Foreskin keratinocyte (primary cell): ENCODE measurements at places on chromosomes 1 and 21. TPM values are rescaled to one million over a fixed set of nuclear protein-coding genes. Genes with fewer than 3 reads are reported as not detected.

DNA sequence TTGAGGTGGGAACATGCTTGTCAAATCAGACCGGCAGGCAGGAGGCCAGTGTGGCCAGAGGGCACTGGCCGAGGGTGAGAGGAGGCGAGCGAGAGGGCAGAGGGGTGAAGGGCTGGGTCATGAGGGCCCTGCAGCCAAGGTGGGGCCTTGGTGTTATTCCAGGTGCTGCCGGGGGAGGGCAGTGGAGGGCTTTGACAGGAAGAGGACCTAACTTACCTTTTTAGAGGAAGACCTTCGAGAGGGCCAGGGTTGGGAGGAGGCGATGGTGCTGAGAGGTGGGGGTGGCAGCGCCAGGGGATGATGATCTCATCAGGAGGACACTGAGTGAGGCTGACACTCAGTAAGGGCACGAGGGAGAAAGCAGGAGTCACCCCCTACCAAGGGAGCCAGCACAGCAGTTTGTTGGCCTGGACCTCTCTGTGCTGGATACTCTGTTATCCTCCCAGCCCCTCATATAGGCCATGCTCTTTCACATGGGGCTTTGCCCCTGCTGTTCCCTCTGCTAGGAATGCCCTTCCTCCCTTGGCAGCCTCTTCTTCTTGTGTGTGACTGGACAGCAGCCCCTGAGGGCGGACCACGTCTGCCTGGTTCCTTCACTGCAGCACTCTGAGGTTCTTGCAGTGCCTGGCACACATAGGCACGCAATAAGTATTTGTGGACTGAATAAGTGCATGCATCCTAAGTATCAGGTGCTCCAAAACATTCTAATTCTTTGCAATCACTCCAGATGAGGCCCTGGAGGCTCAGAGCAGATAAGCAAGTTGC is 7.5 kb upstream of the TTC22 start:
- DNase-seq, result no peak

GRCh38 chr1:200767321-200767720 is 28.6 kb downstream of the CAMSAP2 start:
- no peak for DNase-seq

GRCh38 chr1:232518349-232518748 is 111.6 kb downstream of the SIPA1L2 start:
- DNase-seq, result no peak

OXCT2 gene
- 0.20 and 0.32 TPM in 2 replicates for total RNA-seq

LCE1F gene
- total RNA-seq, result 0.42 and 0.61 TPM in 2 replicates

SPRR1B gene
- total RNA-seq, result 36.3 and 89.7 TPM in 2 replicates

GRCh38 chr1:194295685-194296084 is 1109.3 kb upstream of the B3GALT2 start:
- DNase-seq, result peak; percentile 23

OR2G6 gene
- not detected in 2 replicates for total RNA-seq

CRNN gene
- not detected in 2 replicates for total RNA-seq

SYNJ1 gene
- total RNA-seq, result 6.2 and 6.3 TPM in 2 replicates

DNA sequence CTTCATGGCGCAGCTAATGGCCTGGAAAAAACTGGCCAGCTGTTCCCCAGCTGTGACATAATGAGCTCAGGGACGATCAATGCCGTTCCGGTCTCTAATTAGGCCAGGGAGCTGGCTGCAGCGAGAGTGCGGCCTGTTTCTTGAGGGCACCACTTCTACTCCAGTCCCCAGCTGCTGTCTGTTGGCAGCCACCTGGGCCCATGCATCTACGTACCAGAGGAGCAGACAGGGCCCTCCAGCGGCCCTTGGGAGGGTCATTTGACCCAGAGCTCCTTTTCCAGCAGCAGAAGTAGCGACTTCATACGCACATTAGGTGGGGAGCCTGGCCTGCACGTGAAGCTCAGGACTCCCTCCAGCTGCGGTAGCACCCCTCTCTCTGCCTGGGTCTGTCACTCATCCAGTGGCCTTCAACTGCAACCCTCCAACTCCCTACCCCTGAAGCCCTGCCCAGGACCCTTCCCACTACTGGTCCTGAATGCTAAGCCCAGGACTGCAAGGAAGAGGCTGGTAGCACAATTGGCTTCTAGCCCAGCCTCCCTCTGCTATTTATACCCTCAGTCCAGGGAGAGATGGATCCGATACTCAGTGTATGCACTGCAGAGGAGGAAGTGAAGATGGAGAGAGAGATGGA is 9.1 kb upstream of the GPR61 start:
- no peak for DNase-seq

GRCh38 chr21:37748351-37748750 is 167.9 kb downstream of the KCNJ6 start:
- DNase-seq, result no peak

- no peak for DNase-seq
Measured at GRCh38 chr1:51960262-51960661, 30.2 kb downstream of the RAB3B start.

DNA sequence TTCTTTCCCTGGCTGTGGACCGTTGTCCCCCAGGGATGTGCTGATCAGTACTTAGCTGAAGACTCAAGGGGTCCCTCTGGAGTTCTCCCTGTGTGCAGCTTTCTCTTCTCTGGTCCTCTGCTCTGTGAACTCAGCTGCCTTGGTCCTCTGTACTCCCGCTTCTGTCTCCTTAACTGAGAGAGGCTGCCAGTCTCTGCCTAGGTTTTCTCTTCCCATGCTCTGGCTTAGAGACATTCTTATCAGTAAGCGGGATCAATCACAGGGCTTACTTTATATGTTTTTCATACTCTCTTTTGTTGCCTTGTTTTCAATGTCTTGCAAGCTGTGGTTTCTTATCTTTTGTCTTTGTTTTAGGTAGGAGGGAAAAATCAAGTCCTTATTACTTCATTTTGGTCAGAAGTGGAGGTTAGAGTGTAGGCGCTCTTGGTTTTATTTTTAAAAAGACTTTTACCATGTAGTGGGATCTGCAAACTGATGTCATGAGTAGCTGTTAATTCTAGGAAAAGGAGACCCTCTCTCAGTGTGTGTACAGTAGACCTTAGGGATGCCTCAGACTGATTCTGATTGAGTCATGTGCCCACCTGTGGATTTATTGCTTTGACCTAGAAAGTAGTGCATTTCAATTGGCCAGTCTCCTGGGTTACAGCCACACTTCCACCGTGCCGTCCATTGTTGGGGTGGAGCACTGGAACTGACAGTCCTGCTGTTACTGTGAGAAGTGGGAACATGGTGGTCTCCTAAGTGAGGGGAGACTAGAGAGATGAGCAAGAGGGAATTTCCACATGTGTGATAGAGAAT is 46.6 kb downstream of the TTC3 start:
- no peak for DNase-seq

NECTIN4 gene
- 0.67 and 1.2 TPM in 2 replicates for total RNA-seq

KLHDC9 gene
- 1.3 and 2.0 TPM in 2 replicates for total RNA-seq

GRCh38 chr1:14976256-14976655 is 177.3 kb upstream of the TMEM51 start:
- no peak for DNase-seq

- DNase-seq, result no peak
Measured at GRCh38 chr1:10187026-10187334, 23.4 kb upstream of the KIF1B start.

DNA sequence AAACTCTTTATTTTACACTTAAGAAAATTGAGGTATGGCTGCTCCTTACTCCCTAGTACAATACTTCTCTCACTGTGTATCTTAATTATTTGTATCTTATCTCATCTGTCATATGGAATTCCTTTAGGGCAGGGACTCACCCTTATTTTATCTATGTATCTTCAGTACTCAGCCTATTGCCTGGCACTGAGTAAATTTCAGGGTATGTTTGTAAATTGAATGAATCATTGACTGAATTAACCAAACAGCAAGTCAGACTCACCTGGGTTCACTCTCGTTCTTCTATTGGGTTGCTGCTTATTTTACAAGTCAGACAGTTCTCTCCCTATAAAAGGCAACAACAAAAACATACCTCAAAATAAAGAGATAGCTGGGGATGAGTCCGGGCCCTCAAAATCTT is 63.8 kb downstream of the LAMC1 start:
- DNase-seq, result peak; percentile 65

- DNase-seq, result no peak
Measured at GRCh38 chr1:180930687-180931086, 18.0 kb downstream of the KIAA1614 start.

- no peak for DNase-seq
Measured at GRCh38 chr1:1306070-1306660, 1.6 kb downstream of the ACAP3 start.

DNA sequence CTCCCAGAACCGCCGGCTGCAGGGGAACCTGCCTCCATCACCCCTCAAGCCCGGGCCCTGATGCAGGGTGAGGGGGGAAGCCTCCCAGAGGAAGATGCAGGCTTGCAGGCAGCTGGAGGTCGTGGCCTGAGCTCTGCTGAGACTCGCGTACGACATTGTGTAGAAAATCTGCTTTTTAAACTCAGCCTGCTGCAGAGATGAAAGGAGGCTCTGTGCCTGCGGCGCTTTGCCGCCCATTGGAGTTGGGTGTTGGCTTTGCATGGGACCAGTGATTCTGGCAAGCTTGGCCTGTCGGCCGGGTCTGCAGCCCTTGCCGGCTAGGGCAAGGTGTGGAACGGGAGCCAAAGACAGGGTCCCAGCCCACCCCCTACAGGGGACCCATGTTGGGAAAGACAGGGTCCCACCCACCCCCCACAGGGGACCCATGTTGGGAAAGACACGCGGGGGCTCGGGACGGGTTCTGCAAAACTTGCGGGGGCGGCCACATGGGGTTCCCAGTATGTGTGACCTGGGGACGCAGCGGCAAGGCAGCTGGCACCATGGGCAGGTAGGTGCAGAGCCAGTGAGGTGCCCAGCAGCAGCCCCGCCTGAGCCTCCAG is 55.6 kb downstream of the SLX9 start:
- DNase-seq, result no peak

DNA sequence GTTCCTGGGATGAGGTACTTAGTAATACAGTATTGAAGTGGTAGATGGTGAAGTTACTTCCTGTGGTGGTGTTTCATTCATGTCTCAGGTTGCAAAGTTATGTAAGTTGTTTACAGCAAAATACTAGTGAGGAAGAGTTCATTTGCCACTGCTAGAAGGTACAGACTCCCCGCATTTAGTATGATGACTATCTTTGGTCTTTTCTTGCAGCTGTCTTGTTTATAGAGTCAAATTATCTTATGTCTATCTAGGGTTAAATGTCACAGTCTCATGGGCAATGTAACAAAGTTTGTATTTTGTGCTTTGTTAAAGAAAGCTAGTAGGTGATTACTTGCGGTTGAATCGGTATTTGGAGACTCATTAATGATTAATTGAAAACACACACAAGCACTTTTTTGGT is 50.2 kb downstream of the LRRC8D start:
- no peak for DNase-seq

TSACC gene
- 0.60 and 0.82 TPM in 2 replicates for total RNA-seq

DNA sequence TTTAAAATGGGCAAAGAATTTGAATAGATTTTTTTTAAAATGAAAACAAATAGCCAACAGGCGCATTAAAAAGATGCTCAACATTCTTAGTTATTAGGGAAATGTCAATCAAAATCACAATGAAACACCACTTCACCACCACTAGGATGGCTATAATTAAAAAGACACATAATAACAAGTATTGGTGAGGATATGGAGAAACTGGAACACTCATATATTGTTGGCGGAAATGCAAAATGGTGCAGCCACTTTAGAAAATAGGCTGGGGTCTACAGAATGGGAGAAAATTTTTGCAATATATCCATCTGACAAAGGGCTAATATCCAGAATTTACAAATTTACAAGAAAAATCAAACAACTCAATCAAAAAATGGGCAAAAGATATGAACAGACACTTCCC is 107.8 kb upstream of the FOXD3 start:
- DNase-seq, result no peak

TUFT1 gene
- 38.8 and 59.9 TPM in 2 replicates for total RNA-seq

LCE1C gene
- total RNA-seq, result 2.9 and 3.5 TPM in 2 replicates

- no peak for DNase-seq
Measured at GRCh38 chr21:37451446-37451845, 84.9 kb downstream of the DYRK1A start.

DNA sequence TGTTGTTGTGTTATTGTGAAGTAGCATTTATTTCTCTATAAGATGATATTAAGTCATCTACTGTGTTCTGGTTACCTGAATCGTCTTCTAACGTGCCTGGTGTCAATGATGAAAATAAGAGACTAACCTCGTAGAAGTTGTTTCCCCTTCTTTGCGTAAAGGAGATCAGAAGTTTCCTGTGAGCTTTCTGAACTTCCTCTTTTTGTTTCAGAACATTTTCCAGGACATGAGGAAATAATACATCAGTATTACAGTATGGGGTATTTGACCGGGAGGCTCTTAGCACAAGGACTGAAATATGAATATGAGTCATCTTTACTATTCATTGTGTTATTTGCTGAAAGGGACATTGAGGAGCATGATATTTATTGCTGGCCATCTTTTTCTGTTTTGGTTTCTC is 1.3 kb downstream of the ST6GALNAC3 start:
- no peak for DNase-seq

DNA sequence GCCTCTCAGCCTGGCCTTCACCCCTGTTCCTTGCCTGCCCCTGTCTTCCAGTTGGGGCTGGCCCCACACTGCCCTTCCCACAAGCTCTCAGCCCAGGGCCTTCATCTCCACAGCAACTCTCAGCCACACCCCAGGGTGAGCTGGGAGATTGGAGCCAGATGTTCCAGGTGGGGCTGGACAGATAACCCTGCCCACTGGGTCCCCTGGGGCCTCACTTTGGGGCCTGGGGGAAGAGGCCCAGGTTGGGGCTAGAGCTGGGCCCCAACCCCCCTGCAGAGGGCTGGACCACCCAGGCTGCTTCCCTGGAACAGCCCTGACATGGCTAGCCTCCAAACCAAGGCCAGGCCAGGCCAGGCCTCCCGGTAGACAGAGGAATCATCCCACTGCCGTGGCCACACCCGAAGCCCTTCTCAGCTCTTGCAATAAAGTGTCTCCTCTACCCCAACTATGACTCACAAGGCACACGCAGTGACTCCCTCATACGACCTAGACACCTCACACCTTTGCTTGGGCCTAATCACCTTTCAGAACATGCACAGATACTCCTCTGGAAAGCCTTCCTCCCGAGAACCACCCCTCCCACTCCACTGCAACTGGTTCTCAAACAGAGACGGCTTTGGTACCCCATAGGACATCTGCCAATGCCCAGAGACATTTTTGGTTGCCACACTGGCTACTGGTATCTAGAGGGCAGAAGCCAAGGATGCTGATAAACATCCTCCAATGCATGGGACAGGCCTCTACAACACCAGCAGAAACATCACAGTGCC is 22.2 kb downstream of the SLC2A1 start:
- DNase-seq, result peak; percentile 80

DNA sequence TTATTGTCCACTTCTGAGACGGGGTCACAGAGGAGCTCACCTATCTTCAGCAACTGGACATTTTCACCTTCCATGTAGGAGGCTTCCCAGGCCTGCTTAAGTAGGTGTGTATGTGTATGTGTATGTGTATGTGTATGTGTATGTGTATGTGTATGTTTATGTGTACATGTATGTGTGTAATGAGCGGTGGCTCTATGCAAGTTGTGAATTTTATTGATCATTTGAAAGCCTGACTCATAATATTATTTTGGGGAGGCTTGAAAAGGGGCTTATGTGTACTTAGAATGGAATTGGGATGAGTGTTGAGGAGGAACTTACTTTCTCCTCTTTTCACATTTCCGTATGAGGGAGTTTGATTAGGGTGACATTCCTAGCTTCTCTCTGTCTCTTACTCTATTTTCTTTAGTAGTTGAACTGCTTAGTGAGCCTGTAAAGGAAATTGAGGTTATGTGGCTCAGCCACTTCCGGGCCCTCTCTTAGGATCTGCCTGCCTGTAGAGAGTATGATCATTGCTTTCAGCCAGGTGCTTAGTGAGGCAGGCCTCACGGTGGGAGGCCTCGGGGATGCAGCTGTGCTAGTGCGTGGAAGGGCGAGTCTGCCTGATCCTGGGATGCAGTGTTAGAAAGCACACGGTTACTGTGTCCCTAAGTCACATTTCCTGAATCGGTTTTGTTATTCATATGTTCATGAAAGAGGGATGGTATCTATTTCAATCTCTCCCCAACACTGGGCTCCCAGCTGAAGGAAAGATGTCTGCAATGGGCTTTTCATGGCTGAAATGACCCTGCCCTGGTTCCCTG is 61.0 kb downstream of the IER5 start:
- no peak for DNase-seq
